ENCODE measurements at places on chromosomes 1 and 21.

DNA sequence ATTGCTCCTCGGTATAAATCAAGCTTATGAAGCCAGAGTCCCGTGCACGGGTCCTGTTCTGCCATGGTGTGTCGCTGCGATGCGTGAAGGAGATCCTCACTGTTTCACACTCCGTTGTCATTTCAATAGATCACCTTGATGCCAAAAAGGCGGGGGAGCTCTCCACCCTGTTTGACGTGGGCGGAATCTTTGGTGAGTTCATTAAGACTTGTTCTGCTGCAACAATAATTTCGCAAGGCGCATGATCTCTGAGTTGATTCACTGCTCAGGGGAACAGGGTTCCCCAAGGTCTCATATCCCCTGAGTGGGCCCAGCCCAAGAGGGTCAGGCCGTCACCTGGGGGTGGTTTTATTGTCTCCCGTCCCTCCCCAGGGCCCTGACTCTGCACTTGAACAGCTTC is 50.0 kb downstream of the SLC37A1 start:
- DNase-seq: no peak

GRCh38 chr1:168129933-168130332 is 6.8 kb downstream of the GPR161 start:
- no peak for DNase-seq

DNA sequence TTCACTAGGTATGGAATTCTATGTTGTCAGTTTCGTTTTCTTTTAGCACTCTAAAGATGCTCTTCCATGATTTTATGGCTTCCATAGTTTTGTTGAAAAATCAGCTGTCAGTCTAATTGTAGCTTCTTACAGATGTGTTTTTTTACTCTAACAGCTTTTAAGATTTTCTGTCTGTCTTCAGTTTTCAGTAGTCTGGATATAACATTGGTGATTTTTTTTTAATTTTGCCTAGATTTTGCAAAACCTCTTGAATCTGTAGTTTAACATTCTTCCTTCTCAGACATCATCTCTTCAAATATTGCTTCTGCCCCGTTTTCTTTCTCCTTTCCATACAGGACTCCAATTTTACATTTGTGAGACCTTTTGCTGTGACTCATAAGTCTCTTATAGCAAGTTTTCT is 17.9 kb upstream of the DYRK1A start:
- no peak for DNase-seq

GRCh38 chr1:173862769-173863223 is 5.0 kb downstream of the GAS5 start:
- no peak for DNase-seq

GRCh38 chr1:178684542-178685000 is 40.5 kb upstream of the RALGPS2 start:
- DNase-seq: no peak

GRCh38 chr1:78291418-78291817 is 199.4 kb upstream of the PTGFR start:
- DNase-seq: no peak

DNA sequence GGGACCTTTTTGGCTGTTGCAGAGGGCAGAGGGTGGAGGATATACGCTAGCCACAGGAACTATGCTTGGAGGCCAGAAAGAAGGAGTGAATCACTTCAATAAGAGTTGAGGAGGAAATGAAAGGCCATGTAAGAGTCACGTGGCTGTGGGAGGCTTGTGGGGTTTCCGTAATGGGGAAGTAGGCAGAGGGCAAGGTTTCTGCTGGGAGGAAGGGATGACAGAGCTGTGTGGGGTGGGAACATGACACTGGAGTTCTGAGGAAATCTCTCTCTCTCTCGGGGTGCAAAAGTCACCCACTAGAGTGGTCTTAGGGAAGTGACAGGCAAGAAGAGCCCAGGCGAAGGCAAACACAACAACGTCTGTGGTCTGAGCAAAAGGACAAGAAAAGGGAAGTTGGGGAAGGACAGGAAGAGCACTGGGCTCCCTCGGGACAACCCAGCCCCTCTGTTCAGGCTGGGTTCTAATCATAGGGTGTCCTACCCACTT is 3.9 kb upstream of the CD1C start:
- no peak for DNase-seq

GRCh38 chr1:210598135-210598652 is 269.5 kb downstream of the HHAT start:
- no peak for DNase-seq

GRCh38 chr1:209109001-209109785 is 474.3 kb upstream of the CAMK1G start:
- DNase-seq: no peak

DNA sequence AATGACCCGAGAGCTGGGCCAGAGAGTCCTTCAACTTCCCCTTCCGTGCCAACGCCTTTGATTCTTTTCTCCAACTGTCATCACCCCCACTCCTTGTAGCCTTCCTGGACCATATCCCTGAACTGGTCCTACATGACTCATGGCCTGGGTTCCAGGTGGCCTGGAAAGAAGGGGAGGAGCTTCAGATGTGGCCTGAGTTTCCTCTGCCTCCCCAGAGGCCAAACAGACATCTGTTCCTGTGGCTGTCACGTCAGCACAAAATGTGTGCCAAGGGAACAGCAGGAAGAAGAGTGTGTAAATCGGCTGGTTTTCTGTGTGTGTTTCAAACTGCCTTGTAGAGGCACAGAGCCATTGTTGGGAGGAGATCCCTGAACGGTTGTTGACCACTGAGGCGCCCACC is 24.9 kb upstream of the KIRREL1 start:
- no peak for DNase-seq

- DNase-seq: no peak
Observed at GRCh38 chr1:193806079-193807048, 620.0 kb upstream of the B3GALT2 start.

DNA sequence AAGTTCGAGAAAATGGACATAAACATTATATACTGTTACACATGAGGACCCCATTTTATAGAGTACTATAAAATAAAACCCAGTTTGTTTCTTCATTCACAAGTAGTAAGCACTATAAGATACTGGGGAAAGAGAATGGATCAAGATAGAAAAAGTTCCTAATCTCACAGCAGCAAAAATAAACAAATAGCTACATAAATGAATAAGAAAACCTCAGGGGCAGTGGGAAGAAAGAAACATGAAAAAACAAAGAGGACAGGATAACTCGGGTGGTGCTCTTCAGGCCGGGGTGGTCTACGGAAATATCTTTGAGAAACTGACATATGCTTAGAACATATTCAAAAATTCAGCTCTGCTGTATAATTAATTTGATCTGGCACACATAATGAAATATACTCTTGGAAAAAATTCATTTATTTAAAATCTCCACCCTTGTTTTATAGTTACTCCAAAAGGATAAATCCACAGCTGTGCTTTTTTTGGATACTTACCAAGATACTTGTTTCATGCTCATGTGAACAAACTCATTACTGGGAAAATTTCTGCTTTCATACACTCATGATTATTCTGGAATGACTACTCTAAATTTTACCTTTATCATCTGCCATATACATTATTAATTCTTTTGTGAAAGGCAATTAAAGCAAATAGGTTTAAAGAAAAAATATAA is 20.0 kb downstream of the CEP170 start:
- peak; percentile 10 for DNase-seq

DNA sequence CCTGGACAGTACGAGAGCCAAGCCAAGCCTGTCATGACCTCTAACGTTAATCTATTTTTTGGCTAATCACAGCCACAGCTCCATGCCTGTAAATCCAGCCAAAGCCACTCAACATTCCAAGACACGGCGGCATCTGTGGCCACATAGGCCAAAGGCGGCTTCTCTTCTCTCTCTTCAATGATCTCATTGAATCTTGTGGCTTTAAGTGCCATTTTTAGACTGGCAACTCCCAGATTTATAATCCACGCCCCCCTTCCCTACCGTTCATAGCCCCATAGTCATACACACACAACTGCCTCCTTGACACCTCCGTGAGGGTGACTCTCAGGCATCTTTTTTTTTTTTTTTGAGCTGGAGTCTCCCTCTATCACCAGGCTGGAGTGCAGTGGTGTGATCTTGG is 5.7 kb upstream of the SELENON start:
- no peak for DNase-seq

GRCh38 chr1:198701766-198702539 is 63.1 kb downstream of the PTPRC start:
- DNase-seq: no peak

GRCh38 chr1:183926983-183927382 is 110.5 kb downstream of the COLGALT2 start:
- no peak for DNase-seq

- DNase-seq: no peak
Observed at GRCh38 chr1:215083383-215083961, 935 bp downstream of the KCNK2 start.

GRCh38 chr1:178973652-178974101 is 52.0 kb upstream of the FAM20B start:
- no peak for DNase-seq

GRCh38 chr1:150477320-150477719 is 9.9 kb upstream of the TARS2 start:
- DNase-seq: no peak

GRCh38 chr1:3510136-3510955 is 55.9 kb downstream of the ARHGEF16 start:
- DNase-seq: no peak

DNA sequence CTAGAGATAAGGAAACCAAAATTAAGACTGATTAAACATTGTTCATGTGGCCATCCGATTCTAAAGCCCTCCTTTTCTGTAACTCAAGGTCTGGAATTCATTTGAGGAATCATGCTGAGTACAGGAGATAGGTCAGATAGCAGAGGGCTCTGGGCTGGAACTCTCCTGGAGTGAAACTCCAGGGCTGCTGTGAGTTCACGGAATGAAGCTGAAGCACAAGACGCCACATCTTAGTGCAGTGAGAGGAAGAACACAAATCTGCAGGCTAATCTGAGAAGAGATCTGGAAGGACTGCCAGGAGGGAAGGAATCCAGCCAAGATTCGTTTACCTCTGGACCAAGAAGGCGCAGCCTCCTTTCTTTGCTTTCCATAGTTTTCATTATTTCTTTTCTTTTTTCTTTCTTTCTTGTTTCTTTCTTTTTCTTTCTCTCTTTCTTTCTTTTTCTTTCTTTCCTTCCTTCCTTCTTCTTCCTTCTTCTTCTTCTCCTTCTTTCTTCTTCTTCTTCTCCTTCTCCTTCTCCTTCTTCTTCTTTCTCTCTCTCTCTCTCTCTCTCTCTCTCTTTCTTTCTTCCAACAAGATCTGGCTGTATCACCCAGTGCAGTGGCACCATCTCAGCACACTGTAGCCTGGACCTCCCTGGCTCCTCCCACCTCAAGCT is 74.8 kb upstream of the ATP1B1 start:
- no peak for DNase-seq

DNA sequence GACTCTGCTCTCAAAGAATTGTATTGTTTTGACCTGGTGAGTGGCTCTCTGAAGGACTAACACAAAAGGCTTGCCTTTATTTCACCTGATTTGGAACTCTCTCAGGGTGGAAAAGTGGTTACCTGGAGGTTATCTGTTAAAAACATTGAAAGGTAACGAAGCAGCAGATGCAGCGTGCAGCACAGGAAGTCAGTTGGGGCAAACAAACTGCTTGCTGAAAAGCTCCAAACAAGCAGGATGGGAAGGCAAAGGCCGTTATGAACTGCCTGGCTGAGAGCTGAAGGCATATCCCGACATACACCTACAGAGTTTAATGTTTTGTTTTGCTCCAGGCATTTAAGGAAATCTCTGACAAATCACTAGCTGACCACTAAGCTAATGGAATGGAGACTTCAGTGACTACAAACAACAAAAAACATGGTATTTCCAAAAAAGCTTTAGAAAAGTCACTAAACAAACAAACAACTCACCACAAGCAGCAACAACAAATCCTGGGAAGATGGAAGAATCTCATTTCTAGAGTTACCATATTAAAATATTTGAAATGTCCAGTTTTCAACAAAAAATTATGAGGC is 44.3 kb upstream of the BATF3 start:
- DNase-seq: no peak

DNA sequence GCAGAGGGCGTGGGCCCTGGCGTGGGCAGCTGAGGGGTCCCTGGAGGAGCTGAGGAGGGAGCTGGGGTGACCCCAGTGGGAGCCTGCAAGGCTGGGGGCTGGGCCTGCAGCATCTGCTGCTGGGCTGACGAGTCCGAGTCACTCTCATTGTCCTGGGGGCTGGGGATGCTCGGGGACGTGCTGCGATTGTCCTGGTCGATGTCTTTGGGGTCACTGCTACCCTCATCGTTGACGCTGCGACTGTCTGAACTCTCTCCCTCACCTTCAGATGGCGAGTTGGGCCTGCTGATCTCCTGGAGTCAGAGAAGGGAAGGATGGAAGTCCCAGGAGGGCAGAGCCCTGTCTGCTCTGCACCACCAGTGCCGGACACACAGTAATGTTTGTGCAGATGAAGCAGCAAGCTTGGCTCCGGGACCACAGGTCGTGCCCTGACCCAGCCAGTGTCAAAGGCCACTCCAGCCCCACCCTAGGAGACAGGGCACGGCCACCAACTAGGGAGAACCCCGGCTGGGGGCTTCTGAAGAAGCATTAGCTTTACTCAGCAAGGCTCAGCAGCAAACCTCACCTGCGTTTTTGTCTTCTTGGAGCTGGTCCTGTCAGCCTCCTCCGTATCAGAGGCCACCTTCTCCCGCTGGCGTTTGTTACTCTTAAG is 43.4 kb downstream of the SLC45A1 start:
- no peak for DNase-seq

DNA sequence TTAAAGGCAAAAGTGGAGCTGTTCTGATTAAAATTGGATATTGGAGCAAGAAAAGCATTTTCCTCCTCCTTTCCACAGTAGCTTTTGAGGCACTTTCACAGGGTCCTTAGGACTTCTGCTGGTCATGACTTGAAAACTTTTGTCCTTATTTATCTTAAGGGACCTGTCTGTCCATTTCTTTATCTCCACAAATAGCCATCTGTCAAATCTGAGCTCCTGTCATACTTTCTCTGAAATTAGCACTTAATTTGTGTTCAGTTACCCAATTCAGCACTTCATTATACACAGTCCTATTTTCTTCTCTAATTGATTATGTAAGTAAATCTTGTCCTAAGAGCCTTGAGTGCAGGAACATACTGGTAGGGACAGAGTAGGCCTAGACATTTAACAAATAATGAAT is 9.8 kb downstream of the POU2F1 start:
- no peak for DNase-seq

DNA sequence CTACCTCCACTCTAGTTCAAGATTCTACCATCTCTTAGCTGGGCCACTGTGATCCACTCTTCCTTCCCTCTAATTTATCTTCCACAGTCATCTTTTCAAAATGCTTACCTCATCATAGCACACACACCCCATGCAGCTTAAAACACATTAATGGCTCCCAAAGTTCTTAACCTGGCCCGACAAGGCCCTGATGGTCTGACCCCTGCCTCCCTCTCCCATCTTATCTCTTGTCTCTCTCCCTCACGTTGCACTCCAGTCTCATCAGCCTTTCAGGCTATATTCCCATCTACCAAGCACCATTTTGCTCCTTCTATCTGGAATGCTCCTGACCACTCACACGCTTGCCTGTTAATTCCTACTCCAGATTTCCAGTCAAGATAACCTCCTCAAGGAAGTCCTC is 2.5 kb upstream of the ZBTB8A start:
- DNase-seq: no peak

GRCh38 chr1:118334506-118334905 is 149.5 kb upstream of the SPAG17 start:
- no peak for DNase-seq
